ENCODE measurements at places on chromosomes 13 and 19.

GRCh38 chr19:45952686-45953505 is 20.8 kb downstream of the NOVA2 start:
- DNase-seq, result no peak

DNA sequence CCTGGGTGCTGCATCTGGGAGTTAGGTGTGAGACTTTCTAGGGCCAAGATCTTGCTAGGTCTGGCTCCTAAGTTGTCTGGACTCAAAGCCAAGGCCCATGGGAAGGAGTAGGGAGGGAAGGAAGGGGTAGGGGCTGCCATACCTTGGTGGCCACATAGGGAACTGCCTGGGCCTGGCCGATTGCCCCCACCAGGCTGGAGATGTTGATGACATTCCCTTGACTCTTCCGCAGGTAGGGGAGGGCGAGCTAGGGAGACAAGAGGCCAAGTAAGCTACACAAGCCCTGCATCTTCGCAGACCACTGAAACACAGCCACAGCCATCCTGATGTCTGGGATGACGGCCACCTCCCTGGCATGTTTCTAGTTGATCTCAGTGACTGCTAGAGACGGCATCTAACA is 4.1 kb upstream of the BCAT2 start:
- DNase-seq, result no peak

DNA sequence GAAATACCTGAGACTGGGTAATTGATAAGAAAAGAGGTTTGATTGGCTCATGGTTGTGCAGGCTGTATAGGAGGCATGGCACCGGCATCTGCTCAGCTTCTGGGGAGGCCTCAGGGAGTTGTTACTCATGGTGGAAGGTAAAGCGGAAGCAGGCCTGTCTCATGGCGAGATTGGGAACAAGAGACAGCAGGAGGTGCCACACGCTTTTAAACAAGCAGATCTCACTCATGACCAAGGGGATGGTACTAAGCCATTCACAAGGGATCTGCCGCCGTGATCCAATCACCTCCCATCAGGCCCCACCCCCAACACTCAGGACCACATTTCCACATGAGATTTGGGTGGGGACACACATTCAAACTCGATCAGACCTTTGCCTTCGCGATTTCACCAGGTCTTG is 86.2 kb downstream of the ANKRD10 start:
- DNase-seq, result no peak

- DNase-seq, result no peak
These were observed 202.8 kb upstream of the IRS2 start for GRCh38 chr13:109989155-109989554.

- DNase-seq, result no peak
These were observed at the start of gene KCTD4 for GRCh38 chr13:45200701-45201232. Gene KCTD4 (minus strand): TSS chr13:45201045. CDS start chr13:45194567, 6,478 bp downstream.

- no peak for DNase-seq
These were observed 27.3 kb downstream of the SHISA2 start for GRCh38 chr13:26024558-26024957.

- DNase-seq, result no peak
These were observed 697.8 kb downstream of the DACH1 start for GRCh38 chr13:71169180-71169579.

GRCh38 chr19:31907661-31908060 is 437.7 kb upstream of the ZNF507 start:
- DNase-seq, result no peak

GRCh38 chr13:90553159-90553558 is 794.3 kb upstream of the MIR17HG start:
- DNase-seq, result no peak

GRCh38 chr19:10887616-10888367 is 16.4 kb downstream of the CARM1 start:
- DNase-seq, result no peak

DNA sequence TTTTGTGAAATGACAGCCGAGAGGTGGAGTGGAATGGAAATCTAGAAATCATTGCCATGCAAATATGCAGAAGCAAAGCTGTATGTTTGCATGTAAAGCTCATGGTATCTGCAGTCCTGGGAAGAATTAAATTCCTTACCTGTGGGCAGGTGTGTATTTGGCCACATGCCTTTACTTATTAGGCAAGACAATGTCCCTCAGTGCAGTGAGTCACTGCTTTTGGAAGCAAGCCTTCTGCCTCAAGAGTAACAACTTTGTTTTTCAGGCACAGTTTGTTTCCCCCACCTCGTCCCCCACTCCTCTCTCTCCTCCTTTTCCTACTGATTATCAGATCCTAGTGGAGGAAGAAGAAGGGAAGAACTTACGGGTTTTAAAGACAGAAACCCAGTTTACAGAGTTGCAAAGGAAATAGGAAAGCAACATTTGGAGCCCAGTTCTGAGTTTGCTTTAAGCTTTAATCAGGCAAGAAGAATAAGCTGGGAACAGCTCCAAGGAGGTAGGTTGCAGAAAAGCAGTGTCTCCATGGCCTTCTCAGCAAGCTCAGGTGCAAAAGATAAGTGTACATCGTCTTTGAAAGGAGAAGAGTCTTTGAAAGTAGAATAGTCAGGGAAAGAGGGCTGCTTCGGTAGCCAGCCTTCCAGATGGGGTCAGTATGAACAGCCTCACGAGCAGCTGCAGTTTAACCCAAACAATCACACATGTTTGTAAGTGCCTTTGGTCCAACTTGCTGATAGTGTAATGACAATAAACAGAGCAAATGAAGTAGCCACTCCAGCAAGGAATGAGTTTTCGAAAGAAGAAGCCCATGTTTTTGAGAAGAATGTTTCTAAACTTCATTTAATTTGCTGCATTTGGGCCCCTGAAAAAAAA is 190.1 kb downstream of the KLF5 start:
- no peak for DNase-seq

GRCh38 chr19:35033067-35034004 is 3.1 kb downstream of the SCN1B start:
- DNase-seq, result no peak

Data from esophagus squamous epithelium (tissue), 5 donors.